IMR-90 (cell line): ENCODE measurements at places on chromosomes 1 and 21. TPM values are rescaled to one million over a fixed set of nuclear protein-coding genes. Genes with fewer than 3 reads are reported as not detected.

- H3K36me3 ChIP-seq: no peaks in the 10 kb centered on the region
- peak; percentile 93 for DNase-seq
- no peak overlapping the region; the same call in 1 of the 2 replicates for H3K27ac ChIP-seq
These were observed 343.0 kb downstream of the USP25 start for GRCh38 chr21:16072737-16073136.

- H3K4me3 ChIP-seq: no peak overlapping the region
- peak; percentile 98 for DNase-seq
- H3K4me1 ChIP-seq: peaks cover 5% of the 10 kb centered on the region
- H3K36me3 ChIP-seq: no peaks in the 10 kb centered on the region
- H3K27me3 ChIP-seq: no peaks in the 10 kb centered on the region
These were observed 40.6 kb downstream of the SRRM1 start for GRCh38 chr1:24683713-24684162.

- H3K36me3 ChIP-seq: no peaks in the 10 kb centered on the region
- no peaks in the 10 kb centered on the region for H3K27me3 ChIP-seq
- DNase-seq: no peak
- H3K4me1 ChIP-seq: peaks cover 4% of the 10 kb centered on the region
- H3K27ac ChIP-seq: peak overlapping the region; percentile 41
- peak overlapping the region; percentile 93 for H3K4me3 ChIP-seq
These were observed 657 bp upstream of the LIN9 start for GRCh38 chr1:226309398-226310244.

CDC20 gene
- 107 and 115 TPM in 2 replicates for polyA plus RNA-seq

DNA sequence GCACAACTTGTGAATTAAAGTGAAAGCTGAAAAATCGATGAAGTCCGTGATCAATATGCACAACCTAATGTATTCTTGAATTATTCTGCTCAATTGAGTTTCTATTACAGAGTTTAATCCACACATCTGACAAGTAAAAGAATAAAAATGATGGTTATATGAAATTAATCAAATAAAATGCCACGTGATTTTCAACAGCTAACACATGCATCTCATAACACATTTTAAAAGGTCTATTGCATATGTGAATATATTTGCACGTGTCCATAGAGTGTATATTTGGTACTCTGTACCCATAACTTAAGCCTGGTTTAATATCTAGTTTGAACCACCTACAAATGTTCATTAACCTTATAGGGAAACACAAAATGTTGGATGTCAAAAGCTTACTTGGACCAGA is 266.2 kb downstream of the NTNG1 start:
- H3K27ac ChIP-seq: no peak overlapping the region
- no peak overlapping the region for H3K4me3 ChIP-seq
- no peaks in the 10 kb centered on the region for H3K27me3 ChIP-seq
- H3K4me1 ChIP-seq: no peaks in the 10 kb centered on the region
- no peaks in the 10 kb centered on the region for H3K36me3 ChIP-seq

S100A7 gene
- not detected in 2 replicates for polyA plus RNA-seq

- no peak overlapping the region for H3K27ac ChIP-seq
- H3K4me1 ChIP-seq: no peaks in the 10 kb centered on the region
- H3K36me3 ChIP-seq: no peaks in the 10 kb centered on the region
- DNase-seq: no peak
- H3K27me3 ChIP-seq: no peaks in the 10 kb centered on the region
These were observed 2.9 kb downstream of the NFYC start for GRCh38 chr1:40694353-40694874.

- no peak overlapping the region for H3K27ac ChIP-seq
- no peaks in the 10 kb centered on the region; the same call in 1 of the 2 replicates for H3K27me3 ChIP-seq
These were observed 36.6 kb downstream of the GJA5 start for GRCh38 chr1:147723691-147724323.

GRIK3 gene
- not detected in 2 replicates for polyA plus RNA-seq

DNA sequence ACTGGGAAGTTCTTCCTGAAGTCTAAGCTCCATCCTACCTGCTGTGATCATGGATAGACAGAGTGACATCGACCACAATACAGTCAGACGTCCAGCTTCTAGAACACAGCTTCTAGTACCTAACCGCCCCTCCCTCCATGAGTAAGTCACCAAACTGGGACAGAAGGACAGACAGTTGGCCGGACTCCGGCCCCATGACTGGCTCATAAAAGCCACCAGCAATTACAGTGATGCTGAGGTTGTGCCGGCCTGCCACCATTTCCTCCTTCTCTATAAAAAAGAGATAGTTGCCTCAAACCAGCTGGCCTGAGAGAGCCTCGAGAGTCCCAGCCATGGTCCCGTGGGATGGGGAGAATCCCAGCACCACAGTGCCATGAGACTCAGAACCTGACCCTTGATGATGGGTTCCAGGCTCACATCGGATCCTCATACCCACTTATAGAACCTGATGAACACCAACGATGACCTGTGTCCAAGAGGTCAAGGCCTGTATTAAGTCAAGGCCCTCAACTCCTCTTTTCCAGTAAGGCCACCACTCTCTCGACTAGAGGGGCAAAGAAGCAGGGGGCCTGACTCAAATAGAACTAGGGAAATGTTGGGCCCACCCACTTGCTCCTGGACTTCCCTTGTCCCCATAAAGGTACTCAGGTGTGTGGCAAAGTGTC is 3.4 kb downstream of the MEF2D start:
- peaks cover 45% of the 10 kb centered on the region for H3K4me1 ChIP-seq
- no peak overlapping the region for H3K27ac ChIP-seq
- DNase-seq: no peak
- H3K36me3 ChIP-seq: peaks cover 5% of the 10 kb centered on the region; the same call in 1 of the 2 replicates
- no peaks in the 10 kb centered on the region for H3K27me3 ChIP-seq

- H3K4me3 ChIP-seq: no peak overlapping the region
- no peak overlapping the region for H3K27ac ChIP-seq
- no peaks in the 10 kb centered on the region for H3K4me1 ChIP-seq
These were observed 42.0 kb downstream of the ADSS2 start for GRCh38 chr1:244409701-244410100.

DNA sequence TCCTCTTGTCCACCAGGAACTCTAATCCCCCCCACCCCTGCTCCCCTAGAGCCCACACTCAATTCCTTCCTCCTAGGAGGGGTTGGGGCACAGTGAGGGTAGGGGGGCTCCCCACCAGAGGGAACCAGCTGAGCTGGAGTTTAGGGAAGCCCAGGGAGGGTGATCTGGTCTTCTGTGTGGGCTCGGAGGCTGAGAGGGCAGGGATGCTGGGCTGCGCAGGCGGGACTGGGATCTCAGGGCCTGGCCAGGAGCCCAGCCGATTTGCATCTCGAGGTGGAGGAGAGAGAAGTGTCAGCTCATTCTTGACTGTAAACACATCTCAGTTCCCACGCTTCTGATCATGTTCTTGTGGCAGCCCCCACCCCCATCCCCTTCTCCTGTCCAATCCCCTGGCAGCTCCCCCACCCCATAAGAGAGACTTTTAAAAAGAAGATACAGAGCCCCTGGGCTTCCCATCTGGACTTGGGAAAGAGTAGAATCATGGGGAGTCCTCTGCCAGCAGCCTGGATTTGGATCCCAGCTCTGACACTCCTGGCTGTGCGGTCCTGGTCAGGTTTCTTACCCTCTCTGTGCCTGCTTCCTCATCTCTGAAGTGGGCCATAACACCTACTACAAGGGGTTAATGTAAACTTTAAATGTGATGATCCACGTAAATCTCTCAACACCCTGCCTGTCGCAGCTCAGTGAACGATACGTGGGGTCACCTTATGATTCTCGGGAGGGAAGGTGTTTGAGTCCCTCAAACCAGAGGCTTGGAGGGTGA is 6.6 kb downstream of the PEAR1 start:
- no peak overlapping the region for H3K4me3 ChIP-seq
- peaks cover 43% of the 10 kb centered on the region for H3K4me1 ChIP-seq
- no peaks in the 10 kb centered on the region for H3K27me3 ChIP-seq
- H3K27ac ChIP-seq: no peak overlapping the region
- DNase-seq: peak; percentile 77
- H3K36me3 ChIP-seq: no peaks in the 10 kb centered on the region

- peaks cover 33% of the 10 kb centered on the region for H3K27me3 ChIP-seq
- peaks cover 5% of the 10 kb centered on the region; the same call in 1 of the 2 replicates for H3K4me1 ChIP-seq
- no peak overlapping the region for H3K4me3 ChIP-seq
- no peak overlapping the region for H3K27ac ChIP-seq
- DNase-seq: peak; percentile 73
These were observed 30.4 kb downstream of the RAP1GAP start for GRCh38 chr1:21638531-21639341.

TAS1R1 gene
- 0.05 and 0.10 TPM in 2 replicates for polyA plus RNA-seq

DNA sequence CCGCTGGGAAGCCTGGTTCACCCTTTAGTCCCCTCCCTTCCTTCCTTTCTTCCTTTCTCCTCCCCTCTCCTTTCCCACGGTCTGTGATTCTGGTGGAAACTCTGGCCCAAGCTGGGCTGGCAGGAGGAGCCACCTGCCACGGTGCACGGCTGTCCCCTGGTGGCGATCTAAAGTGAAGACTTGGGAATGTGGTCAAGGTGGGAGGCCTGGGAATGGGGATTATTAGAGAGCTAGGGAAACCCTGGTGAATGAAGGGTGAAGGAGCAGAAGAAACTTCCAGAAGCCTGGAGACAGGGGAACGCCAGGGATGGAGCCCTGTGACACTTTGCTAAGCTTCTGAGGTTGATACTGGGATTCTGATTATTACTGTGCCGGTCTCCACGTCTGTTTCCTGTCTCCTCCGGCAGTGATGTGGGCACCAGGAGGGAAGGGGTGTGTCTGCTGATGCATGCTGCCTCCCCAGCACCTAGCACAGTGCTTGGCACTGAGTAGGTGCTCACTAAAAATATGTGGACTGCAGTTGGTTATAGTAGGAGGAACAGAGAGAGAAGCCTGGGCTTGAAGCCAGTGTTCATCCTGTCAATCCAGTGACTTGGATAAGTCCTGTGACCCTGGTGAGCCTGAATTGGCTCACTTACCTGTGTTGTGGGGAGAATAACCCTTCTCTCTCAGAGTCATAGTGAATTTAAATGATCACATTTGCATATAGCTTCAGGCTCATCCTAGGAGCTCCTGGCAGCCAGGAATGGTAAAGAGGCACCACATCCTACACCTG is 71.2 kb upstream of the NBPF3 start:
- H3K4me3 ChIP-seq: no peak overlapping the region
- peak; percentile 84 for DNase-seq
- H3K27ac ChIP-seq: no peak overlapping the region

GRCh38 chr1:238738892-238739291 is 647.5 kb upstream of the CHRM3 start:
- H3K4me3 ChIP-seq: no peak overlapping the region
- no peaks in the 10 kb centered on the region for H3K27me3 ChIP-seq
- no peak for DNase-seq
- no peaks in the 10 kb centered on the region for H3K4me1 ChIP-seq
- no peak overlapping the region for H3K27ac ChIP-seq
- no peaks in the 10 kb centered on the region for H3K36me3 ChIP-seq

WNT2B gene
- 0.50 TPM in 2 replicates for polyA plus RNA-seq

SH2D1B gene
- polyA plus RNA-seq: 0.03 TPM in 2 replicates

SPRR3 gene
- polyA plus RNA-seq: not detected in 2 replicates

FAM72C gene
- 1.4 and 1.8 TPM in 2 replicates for polyA plus RNA-seq

SYT14 gene
- polyA plus RNA-seq: 0.14 and 0.16 TPM in 2 replicates

ASCL5 gene
- polyA plus RNA-seq: not detected in 2 replicates

FCRL3 gene
- not detected in 2 replicates for polyA plus RNA-seq
